ENCODE measurements at places on chromosomes 16 and 17. TPM values are rescaled to one million over a fixed set of nuclear protein-coding genes. Genes with fewer than 3 reads are reported as not detected.

GRCh38 chr17:43092901-43093300 is 32.3 kb downstream of the BRCA1 start:
- no peak for DNase-seq
- no peaks in the 10 kb centered on the region for H3K4me1 ChIP-seq
- no peaks in the 10 kb centered on the region for H3K27me3 ChIP-seq
- H3K36me3 ChIP-seq: peaks cover 30% of the 10 kb centered on the region
- H3K4me3 ChIP-seq: no peak overlapping the region
- no peak overlapping the region for H3K27ac ChIP-seq

- H3K27me3 ChIP-seq: peaks cover 39% of the 10 kb centered on the region
- no peak within 1 kb of the TSS for H3K27ac ChIP-seq
- peak within 1 kb of the TSS; percentile 11 for H3K4me3 ChIP-seq
- DNase-seq: no peak
- H3K4me1 ChIP-seq: peaks cover 25% of the 10 kb centered on the region
Measured at GRCh38 chr16:10876799-10877341, at the start of gene CIITA. TSS of gene CIITA (plus strand) at chr16:10877202. CDS start at chr16:10877331, 129 bp downstream.

DNA sequence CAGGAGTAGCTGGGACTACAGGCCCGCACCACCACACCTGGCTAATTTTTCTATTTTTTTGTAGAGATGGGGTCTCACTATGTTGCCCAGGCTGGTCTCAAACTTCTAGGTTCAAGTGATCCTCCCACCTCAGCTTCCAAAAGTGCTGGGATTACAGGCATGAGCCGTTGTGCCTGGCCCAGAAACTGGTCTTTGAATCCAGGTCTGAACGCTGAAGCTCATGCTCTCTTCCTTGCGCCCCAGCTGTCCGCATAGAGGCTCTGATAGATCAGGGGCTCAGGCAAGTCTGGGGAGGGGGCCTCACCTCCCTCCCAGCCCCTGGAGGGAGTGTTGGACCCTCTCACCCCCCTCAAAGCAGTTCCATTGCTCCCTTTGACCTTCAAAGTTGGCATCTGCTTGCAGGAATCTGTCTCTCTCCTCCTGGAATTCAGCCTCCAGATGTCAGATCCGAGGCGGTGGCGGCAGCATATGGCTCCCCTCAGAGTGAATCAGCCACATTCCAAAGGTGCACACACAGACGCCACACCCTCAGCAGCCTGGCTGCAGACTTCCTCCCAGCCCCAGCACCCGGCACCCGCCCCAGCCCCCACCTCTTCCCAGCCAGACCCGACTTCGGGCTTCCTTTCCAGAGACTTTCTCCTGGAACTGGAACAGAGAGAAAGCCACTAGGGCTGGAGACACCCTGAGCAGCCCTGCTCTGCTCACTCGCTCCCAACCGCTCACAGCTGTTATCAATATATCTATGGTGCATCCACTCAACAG is 16.9 kb upstream of the GLIS2 start:
- peak overlapping the region; percentile 98 for H3K27ac ChIP-seq
- H3K4me1 ChIP-seq: peaks cover 27% of the 10 kb centered on the region

DNA sequence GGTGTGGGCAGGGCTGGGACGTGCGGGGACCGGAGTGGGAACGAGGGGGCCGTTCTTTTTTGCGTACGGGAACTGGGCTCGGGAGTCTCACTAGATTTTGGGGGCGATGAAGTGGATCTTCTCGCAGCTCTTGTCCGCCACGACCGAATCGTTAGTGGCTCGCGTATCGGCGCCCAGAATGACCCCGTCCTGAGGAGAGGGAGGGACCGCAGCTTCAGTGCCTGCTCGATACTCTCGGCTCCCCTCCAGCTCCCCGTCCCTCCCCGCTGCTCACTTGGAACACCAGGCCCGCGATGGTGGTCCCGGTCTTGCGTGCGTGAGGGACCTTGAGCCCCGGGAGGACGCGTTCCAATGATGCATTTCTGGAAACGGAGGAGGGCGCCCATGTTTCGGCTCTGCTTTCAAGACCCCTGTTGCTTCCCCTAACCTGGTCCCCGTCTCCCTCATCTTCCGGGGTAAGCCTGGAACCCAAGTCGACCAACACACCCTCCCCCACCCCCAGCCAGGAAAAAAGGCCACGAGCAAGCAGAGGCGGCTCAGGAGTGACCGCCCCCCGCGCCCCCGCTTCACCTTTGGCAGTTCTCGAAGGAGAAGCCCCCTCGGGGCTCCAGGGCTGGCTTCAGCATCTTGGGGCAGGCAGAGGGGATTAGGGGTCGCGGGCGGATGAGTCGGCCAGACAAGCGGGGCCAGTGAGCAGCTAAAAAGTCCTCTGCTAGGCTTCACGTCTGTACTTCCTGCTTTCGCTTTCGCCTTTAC is at the start of gene PSMB10:
PSMB10 (minus strand) TSS at position 727 of the 756 bp plus-strand sequence; CDS start at position 626, 101 bp downstream.
- H3K27me3 ChIP-seq: no peaks in the 10 kb centered on the region
- peak; percentile 45 for DNase-seq
- H3K4me3 ChIP-seq: peak within 1 kb of the TSS; percentile 100
- H3K27ac ChIP-seq: peak within 1 kb of the TSS; percentile 100

The CYBC1 gene
- 71.7 TPM for total RNA-seq
